ENCODE measurements at places on chromosomes 2 and 18. TPM values are rescaled to one million over a fixed set of nuclear protein-coding genes. Genes with fewer than 3 reads are reported as not detected.

GNAL gene
- 7.3 TPM for total RNA-seq

UGT1A8 gene
- total RNA-seq: 1.1 TPM

CRYBA2 gene
- total RNA-seq: not detected

TXNDC2 gene
- total RNA-seq: not detected

KIAA2012 gene
- total RNA-seq: not detected

NBEAL1 gene
- 59.1 TPM for total RNA-seq

DNA sequence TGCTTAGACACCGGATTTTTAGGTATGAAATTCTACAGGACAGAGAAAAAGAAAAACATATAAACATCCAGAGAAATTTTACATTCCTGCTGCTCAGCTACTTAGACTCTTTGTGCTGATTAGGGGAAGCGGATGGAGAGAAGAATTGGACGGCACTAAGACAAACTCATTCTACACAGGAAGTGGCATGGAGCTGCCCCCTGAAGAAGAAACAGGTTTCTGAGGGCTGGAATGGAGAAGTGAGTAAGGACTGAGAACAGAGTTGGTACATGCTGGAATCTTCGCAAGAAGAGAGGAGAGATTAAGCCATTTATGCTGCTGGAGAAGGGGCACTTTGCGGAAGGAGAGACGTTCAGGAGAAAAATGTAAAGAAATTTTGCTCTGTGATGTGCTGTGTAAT, 253.0 kb upstream of the ERBB4 start:
- H3K4me3 ChIP-seq: no peak overlapping the region
- no peak overlapping the region for H3K27ac ChIP-seq
- H3K36me3 ChIP-seq: no peaks in the 10 kb centered on the region

GRCh38 chr2:24086241-24086640, 1.6 kb upstream of the TP53I3 start:
- H3K27ac ChIP-seq: no peak overlapping the region
- no peaks in the 10 kb centered on the region for H3K27me3 ChIP-seq
- peaks cover 8% of the 10 kb centered on the region for H3K4me1 ChIP-seq
- H3K36me3 ChIP-seq: peaks cover 8% of the 10 kb centered on the region
- no peak overlapping the region for H3K4me3 ChIP-seq
- no peak for DNase-seq

DNA sequence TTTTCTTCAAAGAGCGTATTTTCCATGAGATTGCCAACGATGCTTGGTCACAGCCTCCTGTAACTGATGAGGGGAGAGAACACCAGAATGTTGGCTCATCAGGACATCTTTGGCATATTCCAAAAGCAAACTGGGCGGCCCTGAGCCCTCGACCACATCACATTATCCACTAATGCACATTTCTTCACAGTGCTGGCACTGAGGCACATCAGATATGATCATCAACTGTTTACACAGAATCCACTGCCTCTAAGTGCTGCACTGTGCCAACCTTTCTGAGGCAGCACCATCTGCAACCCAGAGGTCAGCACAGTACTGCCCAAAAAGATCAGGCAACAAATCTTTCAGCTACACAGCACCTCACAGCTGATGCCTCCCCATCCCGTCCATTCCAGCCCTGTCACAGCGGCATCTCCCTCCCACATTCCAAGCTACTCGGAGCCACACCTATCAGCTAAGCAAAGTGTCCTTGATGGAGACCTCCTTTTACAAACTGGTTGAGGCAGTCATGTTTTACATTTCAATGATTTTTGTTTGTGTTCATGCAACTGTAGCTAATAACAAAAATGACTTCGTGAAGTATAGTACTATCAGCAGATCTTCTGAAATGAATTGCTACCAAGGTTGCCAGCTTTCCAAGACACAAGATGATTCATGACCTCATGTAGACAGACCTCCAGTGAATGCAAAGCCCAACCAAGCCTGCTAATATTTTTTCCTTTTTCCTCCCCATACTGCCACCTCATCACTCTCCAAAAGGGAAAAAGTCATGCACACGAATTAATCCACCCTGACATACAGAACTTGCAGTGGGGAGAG, 32.3 kb downstream of the MYO5B start:
- peaks cover 32% of the 10 kb centered on the region for H3K4me1 ChIP-seq
- no peak overlapping the region for H3K4me3 ChIP-seq
- no peak overlapping the region for H3K27ac ChIP-seq

- peaks cover 9% of the 10 kb centered on the region for H3K4me1 ChIP-seq
- no peak overlapping the region for H3K4me3 ChIP-seq
- H3K36me3 ChIP-seq: no peaks in the 10 kb centered on the region
- H3K27ac ChIP-seq: no peak overlapping the region
Observed at GRCh38 chr18:39840856-39841481, 2114.1 kb upstream of the PIK3C3 start.

- no peak overlapping the region for H3K27ac ChIP-seq
- H3K27me3 ChIP-seq: no peaks in the 10 kb centered on the region
- H3K4me3 ChIP-seq: no peak overlapping the region
- H3K36me3 ChIP-seq: peaks cover 91% of the 10 kb centered on the region
Observed at GRCh38 chr2:216142540-216142939, 33.4 kb downstream of the XRCC5 start.

DNA sequence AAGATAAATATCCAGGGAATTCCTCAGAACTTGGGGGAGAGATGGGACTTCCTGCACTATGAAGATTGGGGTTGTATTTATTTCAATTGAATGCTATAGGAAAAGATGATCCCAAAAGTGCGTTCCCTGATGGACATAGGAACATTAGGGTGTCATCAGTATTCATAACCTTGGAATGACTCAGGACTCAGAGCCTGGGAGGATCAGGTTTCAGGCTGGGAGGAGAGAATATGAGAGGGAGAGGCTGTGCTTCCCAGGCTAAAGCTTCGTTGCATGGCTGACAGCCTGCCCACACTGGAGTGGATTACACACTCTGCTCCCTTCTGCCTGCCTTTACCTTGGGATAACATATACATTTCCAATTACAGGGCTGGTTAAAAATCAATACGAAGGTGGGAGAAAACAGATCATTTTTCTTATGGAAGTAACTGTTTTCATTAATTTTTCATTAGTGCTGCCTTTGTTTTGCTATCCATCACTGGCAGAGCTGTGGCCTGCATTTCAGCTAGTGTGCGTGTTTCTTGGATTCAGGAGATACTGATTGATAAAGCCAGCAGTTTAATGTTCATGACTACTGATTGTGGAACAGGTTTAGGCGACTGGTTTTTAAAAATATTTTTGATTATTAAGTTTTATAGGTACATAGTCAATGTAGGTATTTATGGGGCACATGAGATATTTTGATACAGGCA, 118.7 kb downstream of the KCTD1 start:
- no peaks in the 10 kb centered on the region for H3K27me3 ChIP-seq
- H3K27ac ChIP-seq: no peak overlapping the region

- DNase-seq: no peak
- no peaks in the 10 kb centered on the region for H3K27me3 ChIP-seq
- no peaks in the 10 kb centered on the region for H3K36me3 ChIP-seq
- H3K27ac ChIP-seq: no peak overlapping the region
Observed at GRCh38 chr2:236133410-236134012, 34.7 kb downstream of the GBX2 start.

GRCh38 chr2:120508567-120509041, 162.7 kb downstream of the INHBB start:
- H3K4me3 ChIP-seq: no peak overlapping the region
- H3K27me3 ChIP-seq: peaks cover 15% of the 10 kb centered on the region
- no peak overlapping the region for H3K27ac ChIP-seq
- no peaks in the 10 kb centered on the region for H3K4me1 ChIP-seq
- H3K36me3 ChIP-seq: no peaks in the 10 kb centered on the region

DNA sequence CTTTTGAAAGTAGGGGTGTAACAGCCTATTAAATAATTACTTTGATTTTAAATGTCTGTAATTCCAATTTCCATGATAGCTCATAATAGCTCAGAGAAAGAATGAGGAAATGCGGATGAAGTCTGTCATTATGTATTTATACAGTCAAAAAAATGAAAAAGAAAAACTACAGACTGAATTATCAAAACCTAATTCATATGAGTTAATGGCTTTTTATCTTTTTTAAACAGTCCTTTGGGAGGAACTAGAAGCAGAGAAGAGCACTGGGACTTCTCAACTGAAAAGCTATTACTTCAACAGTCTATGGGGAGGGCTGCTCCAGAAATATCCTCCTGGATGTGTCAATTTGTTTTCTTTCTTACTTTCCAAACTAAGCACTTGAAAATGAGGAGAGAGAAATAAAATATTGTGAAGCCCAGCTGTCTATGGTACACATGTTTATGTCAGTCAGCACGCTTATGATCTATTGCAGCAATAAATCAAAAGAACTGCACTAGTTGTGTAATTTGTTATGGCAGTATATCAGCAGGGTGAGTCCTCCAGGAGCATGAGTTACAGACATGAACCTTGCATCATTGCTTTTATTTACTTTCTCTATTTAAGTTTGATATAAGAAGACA, 1550.2 kb downstream of the LRP1B start:
- no peaks in the 10 kb centered on the region for H3K27me3 ChIP-seq
- H3K27ac ChIP-seq: no peak overlapping the region
- H3K4me1 ChIP-seq: no peaks in the 10 kb centered on the region
- H3K36me3 ChIP-seq: no peaks in the 10 kb centered on the region
- no peak for DNase-seq

- no peak overlapping the region for H3K27ac ChIP-seq
- no peaks in the 10 kb centered on the region for H3K27me3 ChIP-seq
- H3K36me3 ChIP-seq: no peaks in the 10 kb centered on the region
- DNase-seq: no peak
- no peak overlapping the region for H3K4me3 ChIP-seq
- H3K4me1 ChIP-seq: no peaks in the 10 kb centered on the region
Observed at GRCh38 chr18:42229211-42230210, 274.5 kb downstream of the PIK3C3 start.

DNA sequence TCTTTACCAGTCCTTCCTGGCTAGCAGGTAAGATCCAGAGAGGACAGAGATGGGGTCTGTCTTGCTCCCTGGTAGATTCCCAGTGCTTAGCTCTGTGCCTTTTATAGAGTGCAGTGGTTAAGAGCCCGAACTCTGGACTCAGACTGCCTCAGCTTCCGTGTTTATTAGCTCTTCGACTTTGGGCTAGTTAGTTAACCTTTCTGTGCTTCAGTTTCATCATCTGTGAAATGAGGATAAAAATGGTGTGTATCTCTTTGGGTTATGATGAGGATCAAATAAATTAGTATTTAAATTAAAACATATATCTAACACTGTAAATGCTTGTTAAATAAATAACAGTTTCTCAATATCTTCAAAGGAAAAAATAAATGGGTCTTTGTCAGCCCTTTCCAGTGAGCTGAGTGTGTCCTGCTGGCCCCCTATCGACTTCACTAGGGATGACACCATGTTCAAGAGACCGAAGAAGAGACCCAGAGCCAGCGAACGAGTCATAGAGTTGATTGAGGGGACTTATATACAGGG, 38.2 kb downstream of the CERS6 start:
- no peaks in the 10 kb centered on the region for H3K27me3 ChIP-seq
- no peak overlapping the region for H3K4me3 ChIP-seq
- peak; percentile 35 for DNase-seq
- H3K27ac ChIP-seq: peak overlapping the region; percentile 75

- no peaks in the 10 kb centered on the region for H3K27me3 ChIP-seq
- no peak for DNase-seq
- H3K27ac ChIP-seq: no peak overlapping the region
- no peaks in the 10 kb centered on the region for H3K4me1 ChIP-seq
- H3K36me3 ChIP-seq: no peaks in the 10 kb centered on the region
- no peak overlapping the region for H3K4me3 ChIP-seq
Observed at GRCh38 chr2:40002339-40002738, 223.3 kb upstream of the THUMPD2 start.

- H3K27ac ChIP-seq: no peak overlapping the region
- peak; percentile 37 for DNase-seq
- H3K4me1 ChIP-seq: no peaks in the 10 kb centered on the region
- H3K27me3 ChIP-seq: peaks cover 24% of the 10 kb centered on the region
- H3K36me3 ChIP-seq: no peaks in the 10 kb centered on the region
Observed at GRCh38 chr2:158745067-158745865, 49.9 kb upstream of the DAPL1 start.

DNA sequence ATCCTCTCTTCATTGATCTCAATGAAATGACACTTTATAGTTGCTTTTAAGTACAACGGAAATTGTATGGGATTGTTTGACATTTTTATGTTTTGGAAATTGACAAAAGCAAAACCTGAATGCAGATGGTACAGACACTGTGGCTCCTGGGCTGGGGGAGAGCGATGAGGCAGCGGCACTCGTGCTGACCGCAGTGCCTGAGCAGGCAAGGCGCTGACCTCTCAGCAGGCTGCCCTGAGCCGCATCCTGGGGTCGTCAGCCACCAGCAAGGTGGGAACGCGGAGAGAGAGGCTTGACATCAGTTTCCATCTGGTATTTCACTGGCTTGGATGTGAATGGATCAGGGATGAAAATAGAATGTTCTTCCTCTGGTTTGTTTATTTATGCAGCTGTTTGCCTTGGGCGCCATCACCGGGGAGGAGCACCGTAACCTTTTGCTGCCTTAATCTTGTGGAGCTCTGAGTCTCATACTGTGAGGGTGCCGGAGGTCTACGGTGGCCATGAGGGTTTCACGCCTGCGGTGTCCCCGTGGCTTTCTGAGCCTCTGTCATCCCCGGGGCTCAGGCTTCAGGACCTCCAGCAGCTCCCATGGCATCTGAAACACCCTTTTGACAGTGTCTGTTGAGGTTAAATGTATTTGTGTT, 94.8 kb upstream of the TPO start:
- no peak overlapping the region for H3K27ac ChIP-seq
- H3K36me3 ChIP-seq: no peaks in the 10 kb centered on the region
- no peak overlapping the region for H3K4me3 ChIP-seq
- no peaks in the 10 kb centered on the region for H3K27me3 ChIP-seq

GRCh38 chr2:169360984-169361705, 1.2 kb downstream of the LRP2 start:
- H3K27me3 ChIP-seq: peaks cover 65% of the 10 kb centered on the region
- no peak overlapping the region for H3K27ac ChIP-seq
- no peaks in the 10 kb centered on the region for H3K36me3 ChIP-seq
- peaks cover 43% of the 10 kb centered on the region for H3K4me1 ChIP-seq
- H3K4me3 ChIP-seq: peak overlapping the region; percentile 41

All from transverse colon (tissue), 4 donors.